Prostate gland (tissue), 2 donors: ENCODE measurements at places on chromosomes 7 and 10.

DNA sequence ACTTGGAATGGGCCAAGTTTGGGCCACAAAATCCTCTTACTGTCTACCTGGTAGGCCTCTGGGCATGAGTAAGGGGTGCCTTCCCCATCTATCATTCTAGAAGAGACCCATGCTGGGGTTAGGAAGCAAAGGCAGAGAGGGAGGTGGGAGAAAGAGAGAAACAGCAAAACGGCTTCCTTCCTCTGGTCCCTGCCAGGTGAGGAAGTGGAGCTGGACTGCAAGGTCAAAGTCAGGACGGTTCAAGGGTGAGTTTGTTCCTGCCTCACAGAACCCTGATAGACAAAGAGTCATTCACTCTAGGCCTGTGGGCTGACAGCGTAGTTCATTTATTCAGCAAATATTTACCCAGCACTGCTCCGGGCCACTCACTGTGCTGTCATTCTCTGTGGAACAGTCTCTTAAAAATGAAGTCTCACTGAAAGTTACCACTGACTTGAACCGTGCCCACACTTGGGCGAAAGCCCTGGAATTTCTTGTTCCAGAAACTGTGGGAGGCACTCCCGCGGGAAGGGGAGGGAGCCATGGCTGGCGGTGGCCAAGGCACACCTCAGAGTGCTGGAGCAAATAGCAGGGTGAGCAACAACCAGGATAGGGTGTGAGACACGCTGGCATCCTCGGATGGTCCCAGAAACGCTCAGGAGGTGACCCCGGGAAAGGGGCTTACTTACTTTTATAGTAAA is 26.2 kb upstream of the ECHDC3 start:
- no peak overlapping the region for H3K4me3 ChIP-seq
- no peaks in the 10 kb centered on the region for H3K27me3 ChIP-seq
- no peaks in the 10 kb centered on the region for H3K36me3 ChIP-seq
- H3K4me1 ChIP-seq: no peaks in the 10 kb centered on the region
- peak; percentile 74 for DNase-seq
- H3K27ac ChIP-seq: peak overlapping the region; percentile 44

- no peaks in the 10 kb centered on the region for H3K27me3 ChIP-seq
- DNase-seq: no peak
- no peak overlapping the region for H3K4me3 ChIP-seq
- no peak overlapping the region for H3K27ac ChIP-seq
- H3K36me3 ChIP-seq: no peaks in the 10 kb centered on the region
These were observed 30.9 kb upstream of the CREB3L2 start for GRCh38 chr7:138032770-138033169.

DNA sequence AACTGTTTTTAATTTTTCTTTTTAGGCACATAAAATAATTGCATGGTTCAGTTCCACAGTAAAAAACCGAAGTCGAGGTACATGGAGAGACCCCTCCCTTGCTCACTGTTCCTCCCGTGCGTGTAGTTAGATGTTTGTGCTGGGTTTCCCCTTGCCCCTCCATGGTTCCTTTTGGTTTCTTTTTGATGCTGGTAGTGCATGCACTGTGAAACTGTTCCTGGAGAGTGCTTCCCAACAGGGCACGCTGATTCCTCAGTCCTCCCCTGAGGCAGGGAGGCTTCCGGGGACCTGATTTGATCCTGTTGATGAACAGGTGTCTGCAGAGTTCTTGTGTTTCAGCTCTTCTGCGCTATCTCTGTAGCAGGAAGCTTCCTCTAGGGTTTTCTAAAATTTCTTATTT is 69.5 kb downstream of the ADCY1 start:
- no peak for DNase-seq
- H3K27ac ChIP-seq: no peak overlapping the region
- no peaks in the 10 kb centered on the region for H3K4me1 ChIP-seq
- H3K36me3 ChIP-seq: no peaks in the 10 kb centered on the region
- H3K4me3 ChIP-seq: no peak overlapping the region
- H3K27me3 ChIP-seq: no peaks in the 10 kb centered on the region

DNA sequence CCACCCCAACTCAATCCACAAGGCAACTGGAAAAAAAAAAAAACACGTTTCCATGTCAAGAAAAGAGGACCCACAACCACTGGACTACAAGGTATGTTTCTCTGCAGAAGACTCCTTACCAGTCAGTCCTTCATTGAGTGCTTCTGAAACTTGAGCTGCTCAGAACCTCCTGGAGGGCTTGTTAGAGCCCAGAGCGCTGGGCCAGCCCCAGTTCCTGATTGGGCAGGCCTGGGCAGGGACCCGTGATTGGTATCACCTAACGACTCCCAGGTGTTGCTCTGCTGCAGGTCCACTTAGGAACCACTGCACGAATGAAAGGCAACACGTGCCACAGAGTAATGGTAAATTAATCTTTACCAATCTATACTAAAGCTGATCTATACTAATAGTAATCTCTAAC is 473 bp upstream of the CCDC201 start:
- no peak for DNase-seq
- no peak overlapping the region for H3K27ac ChIP-seq
- no peaks in the 10 kb centered on the region for H3K4me1 ChIP-seq
- H3K27me3 ChIP-seq: no peaks in the 10 kb centered on the region

DNA sequence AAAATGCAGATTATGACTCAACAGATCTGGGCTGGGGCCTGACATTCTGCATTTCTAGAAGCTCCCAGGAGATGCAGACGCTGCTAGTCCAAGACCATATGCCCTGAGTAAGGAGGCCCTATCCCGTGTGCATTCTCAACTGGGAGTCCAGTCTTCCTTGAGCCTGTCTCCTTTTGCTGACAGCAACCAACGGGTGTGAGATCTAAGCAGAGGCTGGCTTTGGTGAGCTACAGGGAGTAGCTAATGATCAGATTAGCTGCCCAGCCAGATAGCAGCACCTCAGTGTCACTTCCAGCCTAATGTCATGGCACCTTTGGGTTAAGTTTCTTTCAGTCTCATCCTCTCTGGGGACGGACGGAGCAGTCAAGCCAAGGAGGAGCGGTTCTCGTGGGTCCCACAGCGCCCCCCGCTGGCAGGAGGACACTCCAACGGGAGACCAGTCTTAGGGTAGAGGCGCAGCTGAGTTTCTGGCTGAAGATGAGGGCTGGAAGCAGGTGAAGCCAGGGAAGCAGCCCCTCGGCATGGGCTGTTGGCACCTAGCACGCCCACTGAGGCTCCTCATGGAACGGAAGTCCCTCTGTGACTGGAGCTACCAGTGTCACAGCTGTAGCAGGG is 154.0 kb downstream of the CCDC3 start:
- H3K4me1 ChIP-seq: no peaks in the 10 kb centered on the region
- H3K36me3 ChIP-seq: no peaks in the 10 kb centered on the region
- DNase-seq: no peak
- H3K4me3 ChIP-seq: no peak overlapping the region
- no peaks in the 10 kb centered on the region for H3K27me3 ChIP-seq

DNA sequence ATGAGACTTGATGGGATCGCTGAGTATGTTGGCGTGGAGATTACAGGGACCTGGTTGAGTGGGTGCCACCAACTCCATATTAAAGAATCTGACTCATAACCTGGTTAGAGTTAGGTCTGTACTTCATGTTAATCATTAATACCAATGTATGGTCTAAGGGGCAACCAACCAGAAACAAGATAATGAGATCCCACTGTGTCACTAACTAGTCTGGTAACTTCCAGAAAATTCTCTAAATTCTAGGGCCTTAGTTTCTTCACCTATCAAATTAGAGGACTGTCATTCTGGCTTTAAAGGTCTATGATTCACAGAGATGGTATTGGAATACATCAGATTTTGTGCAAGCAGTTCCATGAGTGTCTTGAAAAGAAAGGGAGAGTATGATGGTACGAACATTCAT is 102.2 kb downstream of the SNX10 start:
- no peak overlapping the region for H3K27ac ChIP-seq
- no peaks in the 10 kb centered on the region for H3K27me3 ChIP-seq
- no peak overlapping the region for H3K4me3 ChIP-seq
- H3K4me1 ChIP-seq: no peaks in the 10 kb centered on the region
- no peak for DNase-seq

DNA sequence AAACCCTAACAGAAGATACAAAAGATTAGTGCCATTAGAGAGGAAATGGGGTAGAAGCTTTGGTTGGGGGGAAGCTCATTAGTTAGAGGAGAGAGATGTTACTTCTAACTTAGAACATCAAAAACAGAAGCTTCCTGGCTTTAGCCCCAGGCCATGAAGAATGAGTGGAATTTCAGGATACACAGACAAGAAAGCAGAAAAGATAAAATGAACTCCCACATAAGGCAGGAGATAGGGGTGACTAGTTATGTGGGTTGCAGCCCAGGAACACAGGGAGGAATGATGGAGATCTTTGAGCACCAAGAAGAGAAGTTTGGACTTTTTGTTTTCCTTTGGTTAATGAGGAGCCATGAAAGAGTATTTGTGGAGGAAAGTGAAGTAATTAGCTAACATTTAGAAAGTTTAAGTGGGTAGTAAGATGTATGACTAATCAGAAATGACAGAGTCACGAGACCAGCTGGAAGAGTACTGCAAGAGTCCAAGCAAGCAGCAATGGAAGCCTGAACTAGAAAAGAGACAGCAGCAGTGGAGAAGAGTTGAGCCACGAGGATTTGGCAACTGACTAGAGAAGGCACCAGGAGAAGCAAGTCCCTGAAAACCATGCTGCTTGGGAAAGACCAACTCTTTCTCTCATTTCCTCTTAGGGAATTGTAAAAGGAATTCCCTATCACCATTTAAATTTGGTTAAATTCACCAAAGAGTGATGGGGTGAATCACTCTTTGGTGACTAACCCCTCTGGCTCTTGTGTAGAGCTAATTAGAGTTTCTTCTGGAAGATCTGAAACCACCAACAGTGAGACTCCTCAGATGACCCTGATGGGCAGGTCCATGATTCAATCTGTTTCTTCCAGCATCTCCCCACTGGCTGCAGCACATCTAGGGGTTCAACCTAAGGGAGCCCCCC is 131.9 kb downstream of the KCNMA1 start:
- H3K36me3 ChIP-seq: no peaks in the 10 kb centered on the region
- H3K4me1 ChIP-seq: peaks cover 3% of the 10 kb centered on the region
- no peak overlapping the region for H3K4me3 ChIP-seq
- H3K27me3 ChIP-seq: no peaks in the 10 kb centered on the region
- H3K27ac ChIP-seq: no peak overlapping the region

GRCh38 chr10:114306116-114306973 is 67.3 kb downstream of the VWA2 start:
- H3K27ac ChIP-seq: no peak overlapping the region
- no peak overlapping the region for H3K4me3 ChIP-seq
- no peaks in the 10 kb centered on the region for H3K27me3 ChIP-seq
- no peaks in the 10 kb centered on the region for H3K36me3 ChIP-seq
- no peak for DNase-seq

GRCh38 chr7:123367031-123367430 is 167.3 kb upstream of the SLC13A1 start:
- no peak for DNase-seq
- no peak overlapping the region for H3K27ac ChIP-seq
- no peaks in the 10 kb centered on the region for H3K4me1 ChIP-seq
- no peak overlapping the region for H3K4me3 ChIP-seq
